ENCODE measurements at places on chromosomes 2 and 18. TPM values are rescaled to one million over a fixed set of nuclear protein-coding genes. Genes with fewer than 3 reads are reported as not detected.

SPP2 gene
- total RNA-seq: not detected

B4GALT6 gene
- 2.0 TPM for total RNA-seq

SP5 gene
- total RNA-seq: not detected

FAM237A gene
- not detected for total RNA-seq

BOK gene
- total RNA-seq: 79.9 TPM

FHOD3 gene
- total RNA-seq: 1.9 TPM

GMCL1 gene
- 9.6 TPM for total RNA-seq

LRATD1 gene
- not detected for total RNA-seq

NCK2 gene
- 23.2 TPM for total RNA-seq

SERPINB13 gene
- not detected for total RNA-seq

GPR148 gene
- total RNA-seq: not detected

SATB2 gene
- total RNA-seq: 3.1 TPM

SLC11A1 gene
- total RNA-seq: 0.35 TPM

PDCD1 gene
- 0.12 TPM for total RNA-seq

FKBP7 gene
- total RNA-seq: 43.9 TPM

BCS1L gene
- total RNA-seq: 15.8 TPM

HAAO gene
- 0.70 TPM for total RNA-seq

RGPD6 gene
- total RNA-seq: 3.5 TPM

BOD1L2 gene
- total RNA-seq: not detected

SLC38A11 gene
- total RNA-seq: not detected
